HEK293T (cell line): ENCODE measurements at places on chromosomes 12 and 14.

DNA sequence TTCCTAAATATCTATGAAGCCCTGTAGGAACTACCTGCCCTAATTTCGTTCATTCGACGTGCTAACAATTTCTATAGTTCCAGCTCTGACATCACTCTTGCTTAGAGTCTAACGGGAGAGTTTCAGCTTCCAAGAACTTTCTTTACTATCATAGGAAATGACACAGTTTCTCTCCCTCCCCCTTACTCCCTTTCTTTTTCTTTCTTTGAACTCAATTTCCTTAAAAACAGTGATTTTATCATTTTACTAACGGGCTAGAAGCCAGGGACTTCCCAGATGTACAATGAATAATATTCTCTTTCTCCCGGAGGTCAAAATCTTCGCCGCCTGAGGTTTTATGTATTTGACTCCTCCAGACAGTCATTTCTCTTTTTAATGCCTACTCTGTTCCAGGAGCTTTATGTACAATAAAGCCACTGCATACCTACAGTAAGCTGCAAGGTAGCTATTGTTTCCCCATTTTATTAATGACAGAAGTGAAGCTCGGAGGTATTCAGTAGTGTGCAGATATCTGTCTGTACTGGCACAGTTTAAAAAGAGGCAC lies 15.7 kb downstream of the SMCO2 start:
- no peak for DNase-seq

GRCh38 chr12:62908674-62909073 lies 26.3 kb downstream of the PPM1H start:
- DNase-seq = no peak

GRCh38 chr14:51596488-51597117 lies 55.1 kb upstream of the FRMD6 start:
- DNase-seq = no peak

DNA sequence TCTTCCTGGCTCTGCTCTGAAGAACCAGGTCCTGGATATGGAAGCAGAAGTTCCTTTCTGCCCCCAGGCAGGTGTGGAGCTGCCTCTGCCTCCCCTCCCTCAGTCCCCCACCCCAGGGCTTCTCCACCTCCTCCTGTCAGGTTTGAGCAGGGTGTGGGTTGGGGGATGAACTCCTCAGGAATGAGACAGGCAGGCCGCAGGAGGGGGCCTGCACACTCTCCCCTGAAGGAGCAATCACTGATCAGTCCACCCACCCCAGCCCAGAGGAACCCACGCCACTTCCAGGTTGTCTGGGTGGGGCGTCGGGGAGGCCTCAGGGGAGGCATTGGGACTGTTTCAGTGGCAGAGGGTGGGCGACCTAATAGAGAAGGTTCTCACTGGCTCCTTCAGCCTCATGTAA lies 26.6 kb downstream of the FAIM2 start:
- DNase-seq = no peak

DNA sequence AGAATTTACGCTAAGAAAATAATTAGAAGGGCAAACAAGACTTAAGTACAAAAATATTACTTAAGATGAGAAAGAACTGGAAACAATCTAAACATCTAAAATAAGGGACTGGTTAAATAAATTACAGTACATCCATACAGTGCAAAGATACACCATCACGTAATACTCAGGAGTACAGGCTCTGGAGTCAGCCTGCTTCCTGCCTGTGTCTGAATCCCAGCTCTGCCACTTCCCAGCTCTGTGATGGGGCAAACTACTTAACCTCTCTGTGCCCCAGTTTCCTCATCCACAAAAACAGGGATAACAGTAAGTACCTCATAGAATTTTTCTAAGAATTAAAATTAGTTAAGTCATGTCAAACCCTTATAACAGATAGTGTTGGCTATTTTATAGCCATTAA lies 36.0 kb downstream of the PPTC7 start:
- DNase-seq = no peak

DNA sequence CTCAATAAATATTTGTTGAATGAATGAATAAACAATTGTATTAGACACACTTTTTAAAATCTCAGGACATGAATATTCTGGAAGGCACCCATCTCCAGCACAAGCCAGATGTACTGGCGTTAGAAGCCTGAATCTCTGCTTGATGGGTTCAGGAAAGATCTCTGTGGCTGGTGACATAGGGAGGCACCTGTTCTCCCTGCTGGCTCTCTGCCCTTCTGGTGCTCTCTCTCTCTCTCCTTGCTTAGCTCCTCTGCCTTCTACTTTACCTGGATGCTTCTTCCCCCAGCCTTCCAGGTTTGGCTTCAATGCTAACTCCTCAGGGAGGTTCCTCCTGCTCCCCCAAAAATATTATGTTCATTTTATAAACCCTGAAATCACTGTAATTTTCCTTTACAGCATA lies 1.5 kb downstream of the CYP46A1 start:
- DNase-seq = no peak

GRCh38 chr12:52820521-52820920 lies 6.6 kb upstream of the KRT4 start:
- DNase-seq = no peak

DNA sequence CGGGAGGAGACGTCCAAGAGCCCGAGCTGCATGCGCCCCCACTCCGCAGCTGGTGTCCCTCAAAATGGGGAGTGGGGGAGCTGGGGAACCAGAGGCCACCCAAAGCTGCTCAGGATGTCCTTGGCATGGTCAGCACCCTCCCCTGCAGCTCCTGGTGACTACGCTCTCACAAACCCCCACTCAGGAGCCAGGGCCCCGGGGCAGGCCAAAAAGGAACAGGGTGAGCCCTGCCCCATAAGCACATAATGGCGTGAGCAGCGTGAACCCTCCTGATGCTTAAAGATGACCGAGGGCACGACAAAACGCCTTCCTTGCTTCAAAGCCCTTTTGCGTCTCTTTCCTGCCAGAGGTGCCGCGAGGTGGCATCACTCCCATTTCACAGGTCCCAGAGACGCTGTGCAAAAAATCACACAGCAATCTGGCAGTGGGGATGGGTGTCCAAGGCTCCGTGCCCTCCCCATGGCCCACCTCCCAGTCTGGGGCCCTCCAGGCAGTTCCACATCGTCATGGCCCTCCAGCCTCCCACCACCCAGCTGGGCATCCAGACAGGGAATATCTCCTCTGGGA lies 13.5 kb downstream of the NCOR2 start:
- DNase-seq = no peak

DNA sequence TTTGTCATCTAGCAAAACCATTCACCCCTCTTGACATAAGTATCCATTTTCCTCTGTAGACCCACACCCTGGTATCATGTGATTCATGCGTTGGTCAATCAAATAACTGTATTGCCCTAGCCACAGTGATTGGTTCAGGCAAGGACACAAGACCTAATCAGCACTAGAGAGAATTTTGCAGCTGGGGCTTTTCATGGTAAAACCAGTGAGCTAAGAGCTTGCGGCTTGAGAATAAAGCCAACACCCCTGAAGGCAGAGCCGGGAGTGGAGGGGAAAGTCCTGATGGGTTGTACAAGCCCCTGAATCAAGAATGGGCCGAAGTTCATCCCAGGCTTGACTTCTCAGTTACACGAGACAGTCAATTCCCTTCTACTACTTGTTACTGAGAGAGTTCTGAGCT lies 33.2 kb upstream of the LTBP2 start:
- DNase-seq = no peak

DNA sequence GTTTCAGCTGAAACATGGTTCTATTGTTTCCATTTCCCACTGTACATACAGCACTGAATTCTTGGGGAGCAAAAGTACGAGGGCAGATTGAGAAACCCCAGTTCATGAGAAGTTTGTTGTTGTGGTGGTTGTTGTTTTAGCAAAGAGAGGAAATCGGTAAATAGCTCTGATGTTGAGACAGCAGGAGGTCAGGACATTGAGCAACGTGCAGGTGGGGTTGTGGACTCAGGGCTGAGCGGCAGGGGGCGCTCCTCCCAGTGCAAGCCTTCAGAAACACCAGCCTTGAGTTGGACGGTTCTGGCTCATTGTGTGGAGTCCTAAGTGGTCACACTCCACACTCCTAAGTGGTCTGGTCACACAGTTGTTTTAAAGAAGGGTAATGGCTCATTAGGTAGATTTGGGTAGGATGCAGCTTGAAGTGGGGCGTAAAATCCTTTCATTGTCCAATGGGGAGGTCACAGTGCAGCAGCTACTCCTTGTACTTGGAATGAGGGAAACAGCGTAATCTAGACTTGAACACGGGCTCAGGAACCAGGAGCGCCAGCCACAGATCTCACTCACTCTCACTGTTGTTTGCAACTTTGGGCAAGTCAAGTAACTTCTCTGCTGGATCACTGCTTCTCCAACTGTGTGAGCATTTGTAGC lies 14.5 kb upstream of the PWP1 start:
- DNase-seq = peak; percentile 65

DNA sequence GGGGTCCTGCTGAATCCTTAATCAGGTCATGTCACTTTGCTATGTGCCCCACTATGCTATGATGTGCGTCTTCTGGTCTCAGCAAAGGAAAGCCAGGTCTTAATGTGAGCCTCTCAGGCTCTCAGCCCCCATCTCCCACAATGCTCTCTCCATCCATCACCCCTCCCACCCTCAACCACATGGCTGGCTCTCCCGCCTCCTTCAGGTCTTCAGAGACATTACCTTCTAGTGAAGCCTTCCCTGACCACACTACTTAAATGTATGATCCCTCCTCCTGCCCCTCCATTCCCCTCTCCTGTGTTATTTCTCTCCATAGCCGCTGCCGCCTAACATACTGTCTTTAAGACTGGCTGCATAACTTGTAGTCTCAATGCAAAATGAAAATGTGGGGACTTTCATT lies 50.5 kb downstream of the KRT80 start:
- DNase-seq = peak; percentile 42

DNA sequence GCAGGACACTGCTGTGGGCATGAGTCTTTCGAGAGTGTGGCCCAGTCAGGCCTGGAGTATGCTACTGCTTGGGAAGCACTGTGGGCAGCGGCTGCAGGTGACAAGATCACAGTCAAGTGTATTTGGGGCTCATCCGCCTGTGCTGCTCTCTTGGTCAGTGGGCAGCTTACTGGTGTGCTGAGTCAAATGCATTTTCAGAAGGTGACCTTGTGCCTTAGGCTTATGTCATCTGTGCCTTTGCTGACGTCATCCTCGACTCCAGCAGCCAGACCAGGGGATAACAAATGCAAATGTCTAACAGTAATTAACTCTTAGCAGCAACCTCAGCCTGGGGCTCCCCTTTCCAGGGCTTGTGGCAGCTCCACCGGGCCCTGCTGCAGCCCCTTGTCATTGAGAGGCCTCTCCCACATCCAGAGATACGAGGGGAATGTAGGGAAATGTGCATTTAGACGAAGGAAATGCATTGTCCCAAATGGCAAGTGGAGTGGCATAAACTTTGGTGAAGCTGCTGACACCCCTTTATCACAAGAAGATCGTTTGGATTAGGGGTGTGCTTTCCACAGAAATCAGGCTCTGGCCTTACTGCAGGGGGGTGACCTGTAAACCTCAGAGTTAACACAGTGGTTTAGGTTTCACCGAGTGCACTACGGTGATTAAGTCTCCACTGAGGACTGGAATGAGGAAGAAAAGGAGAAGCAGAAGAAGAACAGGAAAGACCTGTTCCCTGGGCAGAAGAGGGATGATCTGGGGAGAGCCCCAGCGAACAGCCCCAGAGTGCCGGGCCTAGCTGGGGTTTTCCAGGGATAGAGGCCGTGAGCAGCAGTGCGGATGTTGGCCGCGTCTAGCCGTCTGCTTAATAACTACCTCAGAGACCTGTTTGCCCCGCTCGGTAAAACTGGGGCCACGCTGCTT lies 39.7 kb downstream of the PSMA6 start:
- peak; percentile 12 for DNase-seq

DNA sequence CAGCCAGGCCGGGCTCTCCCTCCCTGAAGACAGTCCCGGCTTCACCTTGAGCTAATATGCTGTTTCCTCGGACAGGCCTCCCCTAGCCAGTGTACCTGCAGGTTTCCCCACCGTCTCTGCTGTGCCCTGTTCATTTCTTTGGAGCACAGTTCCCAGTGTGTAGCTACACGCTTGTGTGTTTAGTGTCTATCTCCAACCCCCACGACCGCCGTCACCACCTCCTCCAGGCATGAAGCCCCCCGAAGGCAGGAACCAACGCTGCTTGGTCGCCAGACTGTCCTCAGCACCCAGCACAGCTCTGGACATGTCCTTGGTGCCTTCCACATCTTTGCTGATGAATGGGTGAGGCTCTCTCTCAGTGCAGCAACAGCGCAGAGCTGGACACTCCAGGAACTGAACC lies 26.2 kb upstream of the PLEKHG6 start:
- DNase-seq = no peak

GRCh38 chr12:6891646-6892001 lies 13.0 kb upstream of the LRRC23 start:
- DNase-seq = no peak

DNA sequence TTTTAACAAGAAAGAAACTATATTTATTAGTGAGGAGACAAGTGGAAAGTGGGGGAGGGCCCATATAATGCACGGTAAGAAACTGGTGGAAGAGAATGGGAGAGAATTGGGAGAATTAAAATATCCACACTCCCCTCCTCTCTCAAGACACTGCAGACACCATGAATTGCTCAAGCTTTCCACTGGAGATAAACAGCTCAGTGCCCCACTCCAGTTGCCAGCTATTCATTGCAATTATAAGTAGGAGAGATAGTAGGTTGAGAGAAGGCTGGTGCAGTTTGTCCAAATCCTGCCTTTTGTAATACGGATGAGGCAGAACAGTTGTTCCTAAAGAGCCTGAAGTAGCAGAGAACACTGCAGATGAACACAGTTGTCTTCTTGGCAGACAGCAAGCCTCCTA lies 38.2 kb downstream of the DCAF5 start:
- no peak for DNase-seq

GRCh38 chr12:57370696-57371095 lies 60.1 kb downstream of the R3HDM2 start:
- no peak for DNase-seq

GRCh38 chr14:91980157-91980556 lies 32.7 kb upstream of the FBLN5 start:
- no peak for DNase-seq

GRCh38 chr14:95255013-95255412 lies 64.7 kb downstream of the CLMN start:
- no peak for DNase-seq

GRCh38 chr12:49338830-49339463 lies 2.0 kb upstream of the C1QL4 start:
- DNase-seq = no peak

DNA sequence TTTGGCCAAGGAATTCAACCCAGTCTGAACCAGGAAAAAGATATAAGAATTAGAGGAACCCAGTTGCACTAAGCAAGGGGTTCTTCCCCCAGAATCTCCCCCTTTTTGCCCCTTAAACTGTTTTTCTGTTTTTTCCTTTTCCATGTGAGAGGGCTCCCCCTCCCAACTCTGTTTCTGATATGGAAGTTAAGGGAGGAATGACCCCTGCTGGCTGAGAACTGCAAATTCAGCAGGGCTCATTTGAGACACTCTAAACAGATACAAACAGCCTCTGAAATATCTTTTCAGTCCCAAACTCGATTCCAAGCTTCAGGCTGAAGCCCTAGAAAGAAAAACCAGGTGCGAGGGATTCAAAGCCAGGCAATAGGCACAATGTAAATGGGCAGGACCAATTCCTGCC lies 132.7 kb downstream of the SLC41A2 start:
- no peak for DNase-seq

GRCh38 chr12:64172143-64172970 lies 49.7 kb downstream of the KICS2 start:
- DNase-seq = no peak

- no peak for DNase-seq
These were observed 192.8 kb upstream of the KRR1 start for GRCh38 chr12:75704208-75704607.

GRCh38 chr12:6312529-6313325 lies 2.2 kb downstream of the PLEKHG6 start:
- no peak for DNase-seq
